Ecto neural progenitor cell (in vitro differentiated cells): ENCODE measurements at places on chromosomes 13 and 19.

DNA sequence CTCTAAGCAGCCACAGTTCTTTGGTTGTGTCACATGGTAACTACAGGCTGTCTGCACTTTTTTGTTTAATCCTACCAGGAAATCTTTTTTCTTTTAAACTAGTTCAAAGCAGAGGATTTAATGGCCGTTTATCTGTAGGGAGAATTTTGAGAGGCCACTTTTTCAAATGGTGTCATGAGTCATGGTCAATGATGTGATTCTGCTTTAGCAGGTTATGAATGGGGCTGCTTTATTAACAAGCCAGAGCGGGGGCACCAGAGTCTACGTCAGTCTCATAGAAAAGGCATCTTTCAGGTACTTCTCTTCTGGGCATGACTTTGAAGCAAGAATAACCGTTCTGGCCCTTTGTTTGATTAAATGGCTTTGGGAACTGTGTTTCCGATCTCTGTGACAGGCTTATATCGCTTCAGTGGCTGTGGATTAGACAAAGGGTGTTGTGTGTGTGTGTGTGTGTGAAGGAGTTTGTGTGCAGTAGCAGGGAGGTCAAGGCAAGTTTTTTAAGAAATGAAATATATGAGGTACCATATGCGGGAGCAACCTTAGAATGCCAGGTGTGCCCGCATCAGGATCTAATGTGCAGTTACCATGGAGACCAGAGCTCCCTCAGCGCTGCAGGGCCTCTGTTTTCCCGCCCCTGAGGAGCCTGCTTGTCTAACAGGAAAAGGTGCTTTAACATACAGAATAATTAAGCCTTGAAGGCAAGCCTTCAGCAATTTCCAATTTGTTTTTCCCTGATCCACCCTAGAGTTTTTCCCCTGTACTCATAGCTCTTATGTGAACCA, 120.5 kb downstream of the KATNAL1 start:
- no peak for DNase-seq

DNA sequence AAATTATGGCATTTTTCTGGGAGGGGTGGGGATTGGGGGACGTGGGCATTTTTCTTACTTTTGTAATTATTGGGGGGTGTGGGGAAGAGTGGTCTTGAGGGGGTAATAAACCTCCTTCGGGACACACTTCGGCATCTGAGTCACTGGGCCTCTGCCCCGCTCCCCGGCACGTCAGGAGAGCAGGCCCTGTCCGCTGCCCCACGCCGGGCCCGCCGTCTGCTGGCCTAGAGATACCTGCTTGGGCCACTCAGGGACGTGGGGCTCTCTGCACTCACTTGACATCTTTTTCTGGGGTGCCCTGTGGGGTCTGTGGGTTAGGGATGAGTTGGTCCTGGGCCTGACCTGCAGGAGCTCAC, 3.5 kb upstream of the FTL start:
- no peak for DNase-seq

- DNase-seq = no peak
These were observed 82.1 kb downstream of the DLEU7 start for GRCh38 chr13:50761406-50761805.

GRCh38 chr19:11265177-11265784, 3.0 kb upstream of the DOCK6 start:
- no peak for DNase-seq

DNA sequence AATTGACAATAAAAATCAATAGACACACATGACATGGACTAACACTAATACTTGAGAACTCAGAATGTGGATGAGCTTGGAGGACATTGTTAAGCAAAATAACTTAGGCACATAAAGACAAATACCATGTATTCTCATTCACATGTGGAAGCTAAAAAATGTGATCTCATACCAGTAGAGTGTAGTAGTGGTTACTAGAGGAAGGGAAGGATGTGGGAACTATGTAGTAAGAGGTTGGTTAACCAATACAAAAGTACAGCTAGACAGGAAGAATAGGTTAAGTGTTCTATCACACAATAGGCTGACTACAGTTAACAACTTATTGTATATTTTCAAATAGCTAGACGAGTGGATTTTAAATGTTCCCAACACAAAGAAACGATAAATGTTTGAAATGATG, 415.8 kb upstream of the KLF12 start:
- DNase-seq = no peak

- peak; percentile 66 for DNase-seq
These were observed 16.8 kb upstream of the OR1M1 start for GRCh38 chr19:9070066-9070465.

DNA sequence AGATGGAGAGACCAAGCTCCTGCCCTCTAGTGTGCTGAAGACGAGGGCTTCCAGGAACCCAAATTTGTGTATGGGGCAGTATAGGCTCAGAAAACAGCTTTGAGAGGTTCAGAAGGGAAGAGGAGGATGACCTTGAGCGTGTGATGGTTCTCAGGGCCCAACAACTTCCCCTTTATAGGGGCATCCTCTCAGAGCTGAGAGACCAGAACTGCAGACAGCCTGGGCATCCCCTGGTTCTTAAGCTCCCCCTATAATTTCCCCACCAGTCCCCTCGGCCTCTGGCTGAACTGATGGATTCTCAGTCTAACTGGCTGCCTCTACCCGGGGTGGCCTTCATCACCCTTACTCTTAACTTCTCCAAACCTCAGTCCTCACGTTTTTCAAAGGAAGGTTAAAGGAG, 167.5 kb downstream of the URI1 start:
- DNase-seq = no peak

DNA sequence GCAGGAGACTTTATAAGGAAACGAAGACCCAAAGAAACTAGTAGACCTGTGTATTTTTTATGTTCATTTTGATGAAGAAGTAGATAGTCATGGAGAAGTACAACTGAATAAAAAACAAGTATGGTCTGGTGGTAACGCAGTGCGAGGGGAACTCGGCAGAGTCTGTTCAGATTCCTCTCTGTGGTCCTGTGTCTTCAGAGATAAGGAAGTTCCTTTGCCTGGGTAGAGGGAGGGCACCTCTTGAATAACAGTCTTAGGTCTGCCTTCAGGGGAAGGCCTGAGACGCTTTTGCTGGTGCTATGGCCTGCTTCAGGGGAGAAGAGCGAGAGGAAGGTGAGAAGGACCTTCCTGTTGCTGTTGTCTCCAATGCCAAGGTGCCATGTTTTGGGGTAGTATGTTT, 25.9 kb upstream of the SLC46A3 start:
- no peak for DNase-seq

GRCh38 chr19:15123900-15124299, 16.7 kb downstream of the SYDE1 start:
- DNase-seq = no peak

DNA sequence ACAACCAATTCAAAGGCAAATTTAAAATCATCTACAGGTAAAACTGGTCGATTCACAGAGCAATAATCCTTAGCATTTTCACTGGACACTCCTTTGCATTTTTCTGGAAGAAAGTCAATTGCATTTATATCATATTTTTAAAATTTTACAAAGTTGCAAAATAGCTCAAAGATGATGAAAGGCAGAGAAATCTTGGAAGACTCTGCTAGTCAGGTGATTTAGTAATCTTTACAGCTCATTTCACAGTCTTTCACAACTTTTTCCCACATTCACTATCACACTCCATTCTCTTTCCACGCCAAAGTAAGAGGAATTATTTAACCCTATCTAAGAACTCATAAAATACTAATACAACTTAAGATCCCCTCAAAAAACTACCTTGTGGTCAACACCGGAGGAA, 1063.8 kb downstream of the EFNB2 start:
- no peak for DNase-seq

- DNase-seq = no peak
These were observed 14.3 kb downstream of the CCDC97 start for GRCh38 chr19:41324231-41324702.

GRCh38 chr19:53532362-53532761, 5.6 kb upstream of the ZNF331 start:
- DNase-seq = no peak

DNA sequence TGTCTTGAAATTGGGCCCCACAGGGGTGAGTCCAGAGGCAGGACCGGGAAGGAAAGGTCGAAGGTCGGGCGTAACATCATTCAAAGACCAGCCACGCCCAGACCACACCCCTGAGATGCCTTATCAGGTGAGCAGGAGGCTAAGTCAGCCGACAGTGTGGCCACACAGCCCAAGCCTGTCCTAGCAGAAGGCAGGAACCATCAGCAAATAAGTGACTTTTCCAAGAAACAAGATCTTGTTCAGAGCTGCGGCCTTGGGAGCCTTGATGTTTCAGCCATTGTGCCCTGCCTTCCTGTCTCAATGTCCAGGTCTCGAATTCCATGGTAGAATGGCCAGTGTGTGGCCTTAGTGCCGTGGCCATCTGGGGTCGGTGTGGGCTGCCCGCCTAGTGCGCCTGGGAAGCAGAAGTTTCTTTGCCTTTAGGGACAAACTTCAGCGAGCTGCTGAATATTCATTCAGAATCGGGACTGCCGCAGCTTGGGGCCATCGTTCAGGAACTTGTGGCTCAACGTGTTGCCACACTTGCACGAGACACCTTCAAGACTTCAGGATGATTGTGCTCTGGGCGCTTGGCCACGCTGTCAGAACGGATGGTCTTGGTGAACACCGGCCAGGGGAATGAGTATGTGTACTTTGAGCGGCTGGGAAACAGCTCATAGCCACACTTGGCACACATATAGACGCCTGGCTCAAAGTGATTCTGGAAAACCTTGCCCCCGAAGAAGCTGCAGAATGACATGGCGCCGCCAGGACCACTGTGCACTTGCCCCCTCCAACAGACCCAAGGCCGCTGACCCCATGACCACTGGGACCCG, 6.1 kb upstream of the IFNL4 start:
- DNase-seq = no peak

GRCh38 chr13:95627590-95627989, 16.9 kb downstream of the DZIP1 start:
- no peak for DNase-seq

DNA sequence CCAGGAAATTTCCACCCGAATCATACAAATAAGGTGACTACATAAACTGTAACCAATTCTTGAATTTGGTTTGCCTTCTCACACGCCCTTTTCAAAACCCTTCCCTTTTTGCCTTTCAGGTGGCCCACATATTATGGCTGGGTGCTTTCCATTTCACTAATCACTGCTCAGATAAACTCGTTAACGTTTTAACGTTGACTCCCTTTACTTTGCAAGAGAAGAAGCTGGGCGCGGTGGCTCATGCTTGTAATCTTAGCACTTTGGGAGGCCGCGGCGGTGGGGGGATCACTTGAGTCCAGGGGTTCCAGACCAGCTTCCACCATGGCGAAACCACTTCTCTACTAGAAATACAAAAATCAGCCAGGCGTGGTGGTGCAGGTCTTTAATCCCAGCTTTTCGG, 19.8 kb upstream of the ZNF91 start:
- no peak for DNase-seq

- no peak for DNase-seq
These were observed 125.0 kb downstream of the STK24 start for GRCh38 chr13:98451676-98452470.

DNA sequence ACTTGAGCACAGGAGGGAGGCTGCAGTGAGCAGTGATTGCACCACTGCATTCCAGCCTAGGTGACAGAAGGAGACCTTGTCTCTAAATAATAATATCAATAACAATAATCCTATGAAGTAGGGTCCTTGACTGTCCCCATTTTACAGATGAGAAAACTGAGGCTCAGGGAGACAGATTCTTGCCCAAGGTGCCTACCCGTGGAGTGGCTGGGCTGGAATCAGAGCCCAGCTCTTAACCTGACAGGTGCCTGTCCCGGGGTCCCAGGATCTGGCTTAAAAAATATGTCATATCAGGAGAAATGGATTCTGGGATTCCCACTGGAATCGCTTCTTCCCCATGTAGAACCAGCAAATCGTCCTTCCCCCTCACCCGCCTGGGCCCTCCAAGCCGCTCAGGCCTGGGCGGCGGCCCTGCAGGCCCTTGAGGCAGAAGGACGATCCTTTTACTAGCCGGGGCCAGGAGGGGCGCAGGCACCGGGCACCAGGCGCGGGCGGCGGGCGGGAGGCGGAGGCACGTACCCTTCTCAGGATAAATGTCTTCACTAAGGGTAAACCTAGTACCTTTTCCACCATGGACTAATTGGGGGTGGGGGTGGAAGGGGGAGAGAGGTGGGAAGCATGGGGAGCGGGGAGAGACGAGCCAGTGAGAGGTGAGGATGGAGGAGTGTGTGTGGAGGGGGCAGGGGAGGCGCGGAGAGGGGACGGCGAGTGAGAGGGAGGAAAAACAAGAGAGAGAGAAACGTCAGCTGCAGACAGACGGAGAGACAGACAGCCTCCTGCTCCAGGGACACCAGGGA, 60.6 kb downstream of the COLGALT1 start:
- DNase-seq = no peak

GRCh38 chr13:25882466-25883357, 169.1 kb downstream of the SHISA2 start:
- no peak for DNase-seq

DNA sequence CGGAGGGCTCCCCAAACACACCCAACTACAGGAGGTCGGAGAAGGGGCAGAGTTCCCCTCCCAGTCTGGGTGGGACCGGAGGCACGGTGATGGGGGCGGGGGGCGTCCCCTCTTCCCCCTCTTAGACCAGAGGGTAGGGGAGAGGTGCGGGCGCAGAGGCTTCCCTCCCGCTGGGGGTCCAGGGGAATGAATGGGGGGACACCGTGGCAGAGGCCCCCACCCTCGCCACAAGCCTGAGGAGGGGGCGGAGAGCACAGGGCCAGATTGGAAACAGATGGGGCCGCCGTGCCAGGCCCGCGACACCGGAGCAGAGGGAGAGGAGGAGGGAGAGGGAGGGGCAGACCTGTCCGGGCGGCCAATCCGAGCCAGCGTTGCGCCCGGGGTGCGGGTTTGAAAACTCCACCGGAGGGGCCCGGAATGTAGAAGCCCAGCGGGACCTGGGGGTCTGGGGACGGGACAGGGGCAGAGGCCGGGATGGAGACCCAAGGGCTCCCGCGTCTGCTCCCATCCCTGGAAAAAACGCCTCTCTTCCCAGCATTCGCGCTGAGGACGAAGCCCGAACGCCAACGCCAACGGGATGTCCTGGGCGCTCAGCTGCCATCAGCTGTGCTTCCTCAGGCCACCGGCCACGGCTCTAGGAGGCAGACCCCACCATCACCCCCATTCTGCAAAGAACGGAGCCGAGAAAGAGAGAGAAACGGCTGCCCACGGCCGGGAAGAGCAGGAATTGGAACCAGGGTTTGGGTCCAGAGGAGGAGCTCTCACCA, 46.8 kb downstream of the PTPRS start:
- peak; percentile 87 for DNase-seq

- DNase-seq = no peak
These were observed 1004.1 kb upstream of the PCDH9 start for GRCh38 chr13:68234274-68234673.

- DNase-seq = no peak
These were observed 50.3 kb upstream of the CYP2A7 start for GRCh38 chr19:40932008-40932959.

DNA sequence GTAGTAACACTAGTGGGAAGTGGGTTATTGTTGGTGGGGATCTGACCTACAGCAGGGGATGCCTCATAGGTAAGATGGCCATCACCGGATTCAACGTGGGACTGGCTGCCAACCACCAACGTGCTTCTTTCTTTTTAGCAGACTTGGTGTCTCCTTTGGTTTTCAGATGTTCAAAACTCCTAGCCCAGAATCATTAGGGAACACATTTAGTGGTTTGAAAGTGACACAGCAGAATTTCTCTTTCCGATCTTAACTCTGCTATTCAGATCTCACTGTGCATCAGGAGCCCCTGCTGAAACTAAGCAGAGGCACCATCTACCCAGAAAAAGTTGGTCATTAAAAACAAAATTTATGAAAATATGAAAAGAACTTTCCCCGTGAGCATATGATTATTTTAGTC, 36.7 kb upstream of the PCDH8 start:
- no peak for DNase-seq
